Midbrain (tissue), 1 donor: ENCODE measurements at places on chromosomes 16 and 17.

GRCh38 chr17:19387921-19388521 is 1.0 kb upstream of the MFAP4 start:
- no peak for DNase-seq

DNA sequence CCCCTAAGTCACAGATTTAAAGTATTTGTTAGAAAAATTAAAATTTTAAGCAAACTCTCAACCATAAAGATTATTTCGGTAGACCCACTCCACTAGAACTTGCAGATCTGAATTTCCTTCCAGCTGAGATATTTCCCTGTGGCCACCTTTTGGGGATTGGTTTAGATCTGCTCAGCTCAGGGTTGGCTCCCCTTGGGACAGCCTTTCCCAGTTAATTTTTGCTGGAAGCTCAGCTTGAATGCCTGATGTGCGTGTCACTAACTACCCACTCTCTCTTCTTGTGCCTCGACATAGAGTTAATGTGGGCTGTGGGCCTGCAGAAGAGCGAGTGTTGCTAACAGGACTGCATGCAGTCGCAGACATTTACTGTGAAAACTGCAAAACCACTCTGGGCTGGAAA is 57.6 kb downstream of the YPEL2 start:
- DNase-seq = no peak

GRCh38 chr16:69440250-69440649 is 15.8 kb downstream of the CYB5B start:
- DNase-seq = no peak

DNA sequence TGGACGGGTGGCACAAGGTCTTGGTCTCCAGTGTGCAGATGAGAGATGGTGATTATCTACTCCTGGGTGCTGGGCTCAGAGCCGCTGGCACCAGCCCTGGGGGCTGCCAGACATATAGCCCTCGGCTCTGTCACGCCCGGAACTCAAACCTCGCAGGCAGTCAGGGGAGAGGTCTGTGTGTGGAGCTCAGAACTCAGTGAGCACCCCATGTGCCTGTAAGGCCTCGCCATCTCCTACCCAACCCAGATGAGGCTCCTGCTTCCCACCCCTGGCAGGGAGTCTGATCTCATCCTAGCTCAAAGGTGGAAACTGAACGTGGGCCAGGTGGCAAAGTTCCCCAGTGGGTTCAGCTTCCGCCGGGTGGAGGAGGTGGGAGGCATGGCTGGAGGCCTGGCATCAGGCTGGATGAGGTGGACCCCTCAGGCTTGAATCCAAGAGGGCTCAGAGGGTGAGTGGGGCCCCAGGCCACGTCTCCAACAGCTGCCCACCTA is 22.6 kb upstream of the NPTX1 start:
- no peak for DNase-seq

DNA sequence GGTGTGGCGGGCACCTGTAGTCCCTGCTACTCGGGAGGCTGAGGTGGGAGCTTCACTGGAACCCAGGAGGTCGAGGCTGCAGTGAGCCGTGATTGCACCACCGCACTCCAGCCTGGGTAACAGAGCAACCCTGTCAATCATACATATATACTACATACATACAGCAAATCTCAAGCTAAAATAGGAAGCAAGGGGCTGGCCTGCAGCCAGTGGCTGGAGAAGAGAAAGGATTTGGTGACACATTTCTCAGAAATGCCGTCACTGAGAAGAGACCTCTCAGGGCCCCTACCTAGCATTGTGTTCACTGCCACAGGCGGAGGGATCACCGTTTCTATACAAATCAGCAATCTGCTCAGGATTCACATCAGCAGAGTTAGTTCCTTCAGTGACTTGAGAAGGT is 16.9 kb downstream of the NARF start:
- no peak for DNase-seq

DNA sequence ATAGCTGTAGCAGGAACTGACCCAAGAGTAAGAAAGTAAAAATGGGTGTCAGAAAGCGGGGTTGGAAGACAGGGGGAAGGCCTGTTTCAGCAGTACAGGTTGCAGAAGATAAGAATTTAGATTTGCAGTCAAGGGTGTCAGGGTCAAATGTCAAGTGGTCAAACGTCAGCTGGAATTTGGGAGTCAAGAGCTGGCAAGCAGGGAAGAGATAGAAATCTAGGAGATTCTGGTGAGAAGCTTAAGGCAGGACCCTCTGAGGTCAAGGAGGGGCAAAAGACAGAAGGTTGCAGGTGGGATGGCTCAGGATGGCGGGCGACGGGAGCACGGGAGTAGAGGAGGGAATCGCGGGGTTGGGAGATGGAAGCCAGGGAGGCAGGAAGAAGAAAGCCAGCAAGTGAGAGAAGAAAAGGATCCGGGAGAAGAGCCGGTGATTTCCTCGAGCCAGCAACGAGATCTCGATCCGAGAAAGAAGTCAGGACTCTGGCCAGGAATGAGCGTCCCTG is 335 bp downstream of the SLC25A35 start:
- no peak for DNase-seq

GRCh38 chr17:78325076-78325687 is 34.7 kb downstream of the SOCS3 start:
- DNase-seq = no peak

DNA sequence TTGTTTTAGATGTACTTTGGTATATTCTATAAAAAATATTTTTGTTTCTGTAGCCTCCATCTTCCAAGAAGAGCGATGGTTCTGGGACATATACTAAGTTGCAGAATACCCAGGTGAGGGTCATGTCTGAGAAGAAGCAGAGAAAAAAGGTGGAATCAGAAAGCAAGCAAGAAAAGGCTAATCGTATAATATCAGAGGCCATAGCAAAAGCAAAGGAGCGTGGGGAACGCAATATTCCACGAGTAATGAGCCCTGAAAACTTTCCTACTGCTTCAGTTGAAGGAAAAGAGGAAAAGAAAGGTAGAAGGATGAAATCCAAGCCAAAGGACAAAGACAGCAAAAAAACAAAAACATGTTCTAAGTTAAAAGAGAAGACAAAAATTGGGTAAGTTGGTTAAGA is 154.6 kb downstream of the CHD9 start:
- peak; percentile 8 for DNase-seq

- peak; percentile 50 for DNase-seq
Measured at GRCh38 chr16:68760671-68761275, 23.7 kb downstream of the CDH1 start.

- DNase-seq = no peak
Measured at GRCh38 chr16:19188406-19188805, 20.4 kb downstream of the SYT17 start.

DNA sequence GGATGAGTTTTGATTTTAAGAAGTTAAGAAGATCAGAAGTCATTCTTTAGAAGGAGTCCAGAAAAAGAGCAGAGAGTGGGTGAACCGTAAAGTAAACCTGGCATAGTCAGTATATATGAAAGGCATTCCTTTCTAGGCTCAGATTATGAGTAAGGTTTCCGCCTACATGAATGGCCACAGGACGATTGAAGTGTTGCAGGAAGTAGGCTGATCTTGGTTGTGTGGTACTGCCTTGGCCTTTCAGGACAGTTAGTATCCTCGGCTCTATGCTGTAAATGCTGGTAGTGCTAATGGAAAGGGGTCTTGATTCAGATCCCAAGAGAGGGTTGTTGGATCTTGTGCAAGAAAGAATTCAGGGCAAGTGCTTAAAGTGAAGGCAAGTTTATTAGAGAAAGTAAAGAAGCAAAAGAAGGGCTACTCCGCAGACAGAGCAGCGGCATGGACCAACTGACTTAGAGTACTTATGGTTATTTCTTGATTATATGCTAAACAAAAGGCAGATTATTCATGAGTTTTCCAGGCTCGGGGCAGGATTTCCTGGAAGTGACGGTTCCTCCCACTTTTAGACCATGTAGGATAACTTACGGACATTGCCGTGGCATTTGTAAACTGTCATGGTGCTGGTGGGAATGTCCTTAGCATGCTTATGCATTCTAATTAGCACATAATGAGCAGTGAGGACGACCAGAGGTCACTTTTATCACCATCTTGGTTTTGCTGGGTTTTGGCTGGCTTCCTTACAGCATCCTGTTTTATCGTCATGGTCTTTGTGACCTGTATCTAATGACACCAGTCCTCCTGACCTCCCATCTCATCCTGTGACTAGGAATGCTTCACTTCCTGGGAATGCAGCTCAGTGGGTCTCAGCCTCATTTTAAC is 164.8 kb downstream of the SNX29 start:
- no peak for DNase-seq

GRCh38 chr16:7318686-7319085 is 14.0 kb upstream of the RBFOX1 start:
- DNase-seq = no peak

- no peak for DNase-seq
Measured at GRCh38 chr17:78532922-78533640, 44.1 kb downstream of the DNAH17 start.

DNA sequence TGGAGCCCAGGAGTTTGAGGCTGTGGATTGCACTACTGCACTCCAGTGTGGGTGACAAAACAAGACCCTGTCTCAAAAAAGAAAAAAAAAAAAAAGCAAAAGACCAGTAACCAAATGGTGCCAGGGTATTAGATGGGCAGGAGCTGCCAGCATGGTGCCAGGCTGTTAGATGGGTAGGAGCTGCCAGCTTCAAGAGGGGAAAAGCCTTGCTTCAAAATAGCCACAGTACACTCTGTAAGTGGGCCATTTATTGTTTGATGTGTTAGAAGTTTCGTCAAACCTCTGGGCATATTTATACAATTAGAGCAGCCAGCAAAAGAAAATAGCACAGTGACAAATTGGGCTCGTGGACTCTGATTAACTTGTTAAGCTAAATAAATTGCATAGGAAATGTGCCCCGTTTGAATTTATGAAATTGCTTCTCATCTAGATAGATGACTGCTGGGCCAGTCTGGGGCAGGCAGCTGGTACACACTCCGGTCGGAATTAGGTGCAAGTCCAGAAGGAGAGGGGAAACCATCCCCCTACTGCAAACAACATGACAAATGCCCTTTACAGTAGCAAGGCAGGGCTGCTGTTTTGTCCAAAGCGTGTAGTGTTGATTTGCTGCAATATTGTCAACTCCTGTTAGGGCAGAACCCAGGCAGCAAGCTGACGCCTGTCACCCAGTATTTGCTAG is 126.3 kb upstream of the IRX3 start:
- no peak for DNase-seq

GRCh38 chr16:89376812-89377452 is 113.4 kb downstream of the ANKRD11 start:
- no peak for DNase-seq

DNA sequence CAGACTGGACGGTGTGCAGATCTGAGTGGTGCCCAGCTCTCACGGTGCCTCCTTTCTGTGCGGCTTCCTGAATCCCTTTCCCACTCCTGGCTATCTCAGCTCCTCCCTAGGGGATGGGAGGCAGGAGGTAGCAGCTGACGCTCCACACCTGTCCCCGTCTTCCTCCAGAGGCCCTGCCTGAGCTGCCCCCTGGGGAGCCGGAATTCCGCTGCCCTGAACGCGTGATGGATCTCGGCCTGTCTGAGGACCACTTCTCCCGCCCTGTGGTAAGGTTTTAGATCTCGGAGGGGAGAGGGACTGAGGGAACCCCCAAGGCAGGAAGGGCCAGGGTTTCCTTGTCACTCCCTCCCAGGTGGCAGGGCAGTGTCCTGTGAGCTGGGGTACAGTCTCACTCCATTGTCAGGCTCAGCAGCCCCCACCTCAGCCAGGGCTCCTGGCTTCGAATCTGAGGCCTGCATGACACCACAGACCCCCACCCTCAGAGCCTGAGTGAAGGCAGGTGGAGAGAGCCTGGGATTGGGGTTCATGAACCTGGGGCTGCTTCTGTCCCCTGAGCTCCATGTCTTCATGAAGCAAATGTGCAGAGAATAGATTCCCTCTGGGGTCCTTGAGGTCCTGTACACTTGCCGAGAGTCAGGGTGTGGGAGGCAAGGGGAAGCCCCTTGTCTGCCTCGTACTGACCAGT is 6.6 kb downstream of the DEF8 start:
- no peak for DNase-seq

DNA sequence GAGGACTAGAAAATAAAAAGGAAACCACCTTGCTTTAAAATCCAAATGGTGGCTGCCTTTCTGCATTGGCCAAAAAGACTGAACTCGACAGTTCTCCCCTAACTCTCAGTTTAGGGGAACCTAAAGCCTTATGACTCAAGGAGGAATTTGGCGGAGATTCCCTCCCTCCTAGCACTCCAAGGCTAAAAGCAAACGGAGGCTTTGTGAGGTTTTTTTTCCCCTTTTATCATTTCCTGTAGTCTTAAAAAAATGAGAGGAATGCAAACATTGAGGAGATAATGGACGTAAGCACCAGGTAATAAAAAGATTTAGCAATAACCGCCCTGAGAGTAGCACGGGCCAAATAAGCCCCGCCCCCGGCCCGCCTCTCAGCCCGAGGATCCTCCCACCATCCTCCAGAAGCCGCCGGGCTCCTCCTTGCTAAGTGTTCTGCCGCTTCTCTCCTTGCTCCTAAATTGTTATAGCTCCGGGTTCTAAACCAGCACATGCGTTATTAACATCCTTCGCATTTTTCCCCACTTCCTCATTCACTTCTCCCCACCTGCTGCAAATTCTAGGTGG is 5.8 kb upstream of the KIFC3 start:
- DNase-seq = peak; percentile 54

GRCh38 chr16:48833461-48833860 is 223.5 kb upstream of the N4BP1 start:
- DNase-seq = no peak

DNA sequence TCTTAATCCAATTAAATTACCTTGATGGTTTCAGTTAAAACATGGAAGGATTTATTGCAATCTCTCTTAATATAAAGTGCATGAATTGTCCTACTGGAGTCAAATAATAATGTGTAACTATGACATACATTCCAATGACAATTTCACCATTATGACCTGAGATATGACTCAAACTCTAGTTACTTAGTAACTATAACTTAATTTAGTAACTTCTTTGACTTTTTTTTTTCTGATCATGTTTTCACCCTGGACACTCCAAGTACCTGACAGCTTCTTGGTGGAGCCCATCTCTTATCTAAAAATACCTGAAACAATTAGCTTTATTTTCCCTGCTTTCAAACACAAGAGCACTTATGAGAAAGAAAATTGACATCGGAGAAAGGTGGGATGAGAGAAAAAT is 123.7 kb downstream of the STX8 start:
- no peak for DNase-seq

- no peak for DNase-seq
Measured at GRCh38 chr16:4327386-4328045, 11.6 kb downstream of the GLIS2 start.

DNA sequence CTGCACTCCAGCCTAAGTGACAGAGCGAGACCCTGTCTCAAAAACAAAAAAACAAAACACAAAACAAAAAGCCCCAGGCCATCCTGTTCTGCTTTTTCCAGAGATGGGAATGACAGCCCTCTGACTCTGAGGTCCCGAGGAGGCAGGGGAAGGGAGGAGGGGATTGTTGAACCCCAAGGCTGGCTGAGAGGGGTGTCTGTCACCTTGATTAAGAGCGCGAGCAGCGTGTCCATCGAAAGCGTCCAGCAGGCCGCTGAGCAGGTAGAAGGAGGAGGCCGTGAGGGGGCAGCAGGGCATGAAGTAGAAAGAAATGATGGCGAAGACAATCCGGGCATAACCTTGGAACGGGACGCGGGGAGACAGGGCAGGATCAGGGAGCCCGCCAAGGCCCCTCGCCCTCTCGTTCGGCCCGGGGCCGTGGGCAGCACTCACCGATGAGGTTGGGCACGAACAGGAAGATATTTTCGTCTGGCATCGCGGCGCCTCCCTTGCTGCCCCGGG is 593 bp downstream of the CDIPT start:
- peak; percentile 33 for DNase-seq
